Stimulated activated CD8-positive, alpha-beta memory T cell treated with anti-CD3 and anti-CD28 coated beads, Interleukin-7, amount 100 ng/mL, for 1 hour (primary cell): ENCODE measurements at places on chromosomes 6 and 20.

DNA sequence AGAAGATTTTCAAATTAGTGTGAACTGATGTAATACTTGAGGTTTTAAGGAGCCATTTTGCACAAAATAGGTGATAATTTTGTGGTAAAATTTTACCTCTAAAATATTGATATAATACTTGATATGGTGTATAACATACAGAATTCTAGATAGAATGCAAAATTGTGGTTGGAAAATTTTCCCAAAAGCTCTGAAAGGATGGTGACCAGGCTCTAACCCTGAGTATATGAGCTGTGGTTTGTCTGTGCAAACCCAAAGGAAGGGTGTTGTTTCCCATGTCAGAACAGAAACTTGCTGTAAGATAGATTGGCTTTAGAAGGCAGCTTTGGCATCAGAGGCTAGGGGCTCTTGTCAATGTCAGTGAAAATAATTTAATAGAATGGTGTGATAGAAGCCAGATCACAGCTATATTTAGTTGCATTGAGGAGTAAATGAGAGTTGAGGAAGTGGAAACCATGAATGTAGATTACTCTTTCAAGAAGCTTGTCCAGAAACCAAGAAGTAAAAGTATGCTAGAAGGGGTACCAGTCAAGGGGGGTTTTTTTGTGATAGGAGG lies 257.7 kb downstream of the FARS2 start:
- no peak for DNase-seq

GRCh38 chr6:79186564-79186963 lies 47.9 kb downstream of the HMGN3 start:
- DNase-seq, result no peak

- no peak for DNase-seq
Observed at GRCh38 chr6:16420337-16420714, 181.9 kb downstream of the GMPR start.

GRCh38 chr6:14721103-14721758 lies 524.6 kb upstream of the JARID2 start:
- no peak for DNase-seq
